ENCODE measurements at places on chromosomes 16 and 17.

- no peak for DNase-seq
Measured at GRCh38 chr17:61555127-61555566, 35.9 kb downstream of the NACA2 start.

DNA sequence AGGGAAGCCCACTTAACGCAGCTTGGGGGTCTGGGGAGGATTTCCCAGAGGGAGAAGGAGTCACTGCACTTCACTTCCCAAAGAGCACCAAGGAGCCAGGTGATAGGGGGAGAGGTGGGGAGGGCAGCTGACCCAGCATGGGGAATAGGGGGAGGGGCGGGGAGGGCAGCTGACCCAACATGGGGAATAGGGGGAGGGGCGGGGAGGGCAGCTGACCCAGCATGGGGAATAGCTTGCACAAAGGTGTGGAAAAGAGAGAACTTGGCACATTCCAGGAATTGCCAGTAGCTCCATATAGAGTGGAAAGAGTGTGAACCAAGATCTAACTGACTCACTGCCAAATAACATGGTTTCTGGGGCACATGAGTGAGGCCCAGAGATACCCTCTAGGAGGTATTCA, 110.3 kb downstream of the CCT6B start:
- no peak for DNase-seq

- no peak for DNase-seq
Measured at GRCh38 chr17:50280068-50280467, 5.8 kb downstream of the TMEM92 start.

GRCh38 chr16:57277586-57277985, 6.9 kb downstream of the PLLP start:
- DNase-seq = peak; percentile 24

- DNase-seq = no peak
Measured at GRCh38 chr17:28759256-28759865, 15.6 kb downstream of the TRAF4 start.

DNA sequence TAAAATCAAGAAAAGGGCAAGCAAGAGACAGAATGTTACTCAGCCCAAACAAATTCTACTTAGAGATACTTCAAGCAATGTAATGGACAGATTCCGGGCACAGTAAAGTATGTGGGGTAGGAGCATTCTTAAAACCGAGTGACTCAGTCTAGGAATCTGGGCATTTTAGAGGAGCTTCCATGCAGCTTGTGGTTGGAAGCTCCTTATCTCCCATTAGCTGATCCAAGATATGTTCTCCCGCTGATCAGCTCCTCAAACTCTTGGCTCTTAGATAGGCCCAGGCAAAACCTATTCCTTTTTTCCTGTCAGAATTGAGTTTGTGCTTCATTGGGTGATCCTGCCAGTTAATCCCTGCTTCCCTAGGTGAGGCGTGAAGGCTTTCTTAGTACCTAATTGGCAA, 303.3 kb downstream of the CEP112 start:
- DNase-seq = no peak

GRCh38 chr17:72122010-72122764, 1.4 kb downstream of the SOX9 start:
- no peak for DNase-seq

GRCh38 chr16:8511464-8511863, 78.8 kb downstream of the TMEM114 start:
- DNase-seq = no peak

DNA sequence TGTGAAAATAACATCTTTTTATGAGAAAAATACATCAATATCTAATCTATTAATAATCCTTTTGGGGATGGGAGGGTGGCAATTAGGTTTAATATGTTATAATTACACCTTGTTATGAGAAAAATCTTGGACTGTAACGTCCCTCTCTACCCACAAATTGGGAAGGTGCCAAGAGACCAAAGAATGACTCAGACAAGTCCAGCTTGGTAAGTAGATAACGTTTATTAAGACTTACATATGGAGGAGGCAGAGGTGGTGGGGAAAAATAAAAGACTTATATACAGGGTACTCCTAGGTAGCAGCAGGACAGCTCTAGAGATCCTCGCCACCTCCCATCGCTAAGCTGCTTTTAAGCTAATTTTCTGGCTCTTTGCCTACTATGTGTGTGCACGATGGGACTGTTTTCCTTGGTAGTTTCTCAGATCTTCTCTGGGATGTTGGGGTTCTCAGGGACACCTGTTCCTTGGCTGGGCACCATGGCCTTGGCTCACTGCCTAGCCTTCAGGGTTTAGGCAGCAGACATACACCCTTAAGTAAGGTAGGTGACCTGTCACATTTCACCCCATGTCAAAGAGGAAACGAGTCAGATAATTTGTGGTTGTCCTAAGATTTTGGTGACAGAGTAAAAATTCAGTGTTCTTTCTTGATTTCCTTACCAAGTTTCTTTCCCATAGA, 31.5 kb downstream of the RBL2 start:
- no peak for DNase-seq
